ENCODE measurements at places on chromosomes 6 and 20. TPM values are rescaled to one million over a fixed set of nuclear protein-coding genes. Genes with fewer than 3 reads are reported as not detected.

Gene TPX2
- total RNA-seq = 1.8 TPM

Gene FBXO30
- 37.9 TPM for total RNA-seq

Gene FYN
- total RNA-seq = 81.4 TPM

Gene VGLL2
- not detected for total RNA-seq

Gene CST3
- total RNA-seq = 693 TPM

DNA sequence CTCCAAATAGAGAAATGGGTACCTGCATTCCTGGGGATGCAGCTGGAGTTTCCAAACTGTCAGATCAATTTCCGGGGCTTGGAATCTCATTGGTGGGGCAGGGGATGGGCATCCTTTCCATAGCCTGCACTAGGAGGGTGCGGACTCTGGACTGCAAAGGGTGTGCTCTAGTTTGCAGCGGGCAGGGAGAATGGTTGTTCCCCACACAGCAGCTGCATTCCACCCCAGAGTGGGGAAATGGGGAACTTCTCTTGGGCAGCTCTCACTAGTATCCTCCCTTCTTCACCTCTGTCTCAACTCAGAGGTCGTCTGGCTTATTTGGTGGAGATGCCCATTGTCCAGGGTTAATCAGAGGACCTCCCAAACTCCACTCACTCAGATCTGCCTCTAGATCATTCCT is 34.5 kb upstream of the CDKN1A start:
- DNase-seq = no peak

- DNase-seq = no peak
Observed at GRCh38 chr6:37121556-37121955, 48.4 kb upstream of the PIM1 start.

- no peak for DNase-seq
Observed at GRCh38 chr6:159555082-159555875, 137.8 kb downstream of the SOD2 start.

GRCh38 chr6:44627091-44627882 is 239.8 kb downstream of the CDC5L start:
- peak; percentile 69 for DNase-seq

GRCh38 chr6:130041594-130041993 is 23.2 kb downstream of the L3MBTL3 start:
- no peak for DNase-seq

DNA sequence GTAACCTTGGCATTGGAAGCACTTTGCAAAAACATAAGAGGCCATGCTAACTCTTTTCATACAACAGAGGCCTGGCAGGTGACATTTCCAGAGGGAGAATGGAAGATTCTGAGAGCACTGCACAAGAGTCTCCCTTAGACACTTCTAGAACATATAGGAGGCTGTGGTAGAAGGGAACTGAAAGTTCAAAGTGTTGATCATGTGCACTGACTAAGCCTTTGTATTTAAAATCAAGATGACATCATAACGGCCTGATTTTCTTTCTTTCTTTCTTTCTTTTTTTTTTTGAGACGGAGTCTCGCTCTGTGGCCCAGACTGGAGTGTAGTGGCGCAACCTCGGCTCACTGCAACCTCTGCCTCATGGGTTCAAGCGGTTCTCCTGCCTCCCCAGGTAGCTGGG is 26.8 kb upstream of the DNAAF9 start:
- DNase-seq = no peak
